ENCODE measurements at places on chromosomes 11 and 22.

- no peak for DNase-seq
Measured at GRCh38 chr11:111416231-111416960, 37.3 kb upstream of the POU2AF1 start.

GRCh38 chr11:12205330-12205729, 94.9 kb downstream of the MICAL2 start:
- no peak for DNase-seq

DNA sequence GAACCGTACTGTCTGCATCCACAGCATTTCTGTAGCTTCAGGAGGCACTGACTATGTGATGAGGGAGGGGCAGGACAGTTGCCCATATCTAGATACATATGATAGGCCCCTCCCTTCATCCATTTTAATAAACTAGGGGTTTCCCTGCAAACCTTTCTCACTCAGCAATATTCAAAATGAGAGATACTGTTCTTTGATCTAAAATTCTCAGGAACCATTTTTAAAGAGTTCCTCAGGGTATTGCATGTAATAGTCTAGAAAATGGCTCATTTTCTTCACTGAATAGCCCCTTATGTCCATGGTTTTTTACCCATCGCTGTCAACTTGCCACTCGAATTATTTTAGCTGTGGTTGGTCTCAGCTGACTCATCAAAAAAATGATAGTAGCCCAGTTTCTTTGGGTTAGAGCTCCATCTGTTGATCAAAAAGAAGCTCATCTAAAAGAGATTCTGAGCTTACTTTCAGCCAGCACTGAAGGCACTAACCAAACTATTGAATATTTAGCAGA, 37.0 kb upstream of the DNAJB7 start:
- DNase-seq: peak; percentile 72

DNA sequence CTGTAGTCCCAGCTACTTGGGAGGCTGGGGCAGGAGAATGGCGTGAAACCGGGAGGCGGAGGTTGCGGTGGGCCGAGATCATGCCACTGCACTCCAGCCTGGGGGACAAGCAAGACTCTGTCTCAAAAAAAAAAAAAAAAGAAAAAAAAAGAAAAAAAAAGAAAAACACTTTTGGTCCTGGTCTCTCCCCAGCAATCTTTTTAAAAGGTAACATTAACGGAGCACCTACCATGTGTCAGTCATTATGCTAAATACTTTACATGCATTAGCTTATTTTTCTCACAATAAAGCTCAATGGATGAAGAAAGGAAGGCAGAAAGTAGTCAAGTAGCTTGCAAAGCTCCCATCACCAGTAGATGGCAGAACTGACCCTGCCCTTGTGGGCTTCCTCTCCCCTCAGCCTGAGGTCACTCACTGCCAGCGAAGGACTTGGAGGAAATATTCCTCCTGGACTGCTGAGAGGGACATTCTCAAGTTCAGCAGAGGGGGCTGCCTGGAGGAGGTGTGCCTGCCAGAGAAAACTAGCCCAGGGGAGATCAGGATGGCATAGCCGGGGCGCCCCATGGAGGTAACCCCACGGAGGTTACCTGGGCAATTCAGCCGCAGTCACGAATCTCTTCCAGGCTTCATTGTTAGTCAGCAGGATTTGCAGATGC, 15.5 kb downstream of the APOL3 start:
- peak; percentile 84 for DNase-seq

DNA sequence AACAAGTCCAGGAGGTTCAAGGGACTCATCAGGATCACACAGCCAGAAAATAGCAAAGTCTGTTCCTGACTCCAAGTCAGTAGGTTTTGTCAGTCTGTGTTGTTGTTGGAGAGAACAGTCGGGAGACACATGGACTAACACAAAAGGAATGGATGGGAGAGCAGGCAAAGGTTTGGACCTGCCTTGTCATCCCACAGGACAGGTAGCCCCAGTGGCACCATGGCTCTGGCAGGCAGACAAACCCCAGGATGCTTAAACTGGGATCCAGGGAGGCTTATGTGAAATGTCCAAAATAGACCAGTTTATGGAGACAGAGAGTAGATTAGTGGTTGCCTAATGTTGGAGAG, 201.6 kb upstream of the NAV2 start:
- DNase-seq: peak; percentile 2

DNA sequence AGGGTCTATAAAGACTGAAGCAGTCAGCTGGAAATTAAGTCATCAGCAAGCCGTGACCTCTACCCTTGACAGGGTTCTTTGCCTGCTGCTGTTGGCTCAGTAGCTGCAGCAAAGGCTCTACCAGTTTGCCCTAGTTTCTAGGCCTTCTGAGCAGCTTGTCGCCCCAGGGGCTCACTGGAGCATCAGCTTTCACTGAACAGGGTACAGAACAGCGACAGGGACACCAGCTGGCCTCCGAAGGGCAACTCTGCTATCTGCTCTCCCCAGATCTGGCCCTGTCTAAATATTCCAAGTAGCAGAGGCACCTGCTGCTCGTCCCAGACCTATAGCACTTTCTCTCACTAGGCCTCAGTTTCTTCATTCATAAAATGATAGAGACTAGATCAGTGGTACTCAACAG, 42.4 kb downstream of the SMCO4 start:
- DNase-seq: no peak

GRCh38 chr11:43810929-43811596, 69.6 kb upstream of the ALKBH3 start:
- no peak for DNase-seq

DNA sequence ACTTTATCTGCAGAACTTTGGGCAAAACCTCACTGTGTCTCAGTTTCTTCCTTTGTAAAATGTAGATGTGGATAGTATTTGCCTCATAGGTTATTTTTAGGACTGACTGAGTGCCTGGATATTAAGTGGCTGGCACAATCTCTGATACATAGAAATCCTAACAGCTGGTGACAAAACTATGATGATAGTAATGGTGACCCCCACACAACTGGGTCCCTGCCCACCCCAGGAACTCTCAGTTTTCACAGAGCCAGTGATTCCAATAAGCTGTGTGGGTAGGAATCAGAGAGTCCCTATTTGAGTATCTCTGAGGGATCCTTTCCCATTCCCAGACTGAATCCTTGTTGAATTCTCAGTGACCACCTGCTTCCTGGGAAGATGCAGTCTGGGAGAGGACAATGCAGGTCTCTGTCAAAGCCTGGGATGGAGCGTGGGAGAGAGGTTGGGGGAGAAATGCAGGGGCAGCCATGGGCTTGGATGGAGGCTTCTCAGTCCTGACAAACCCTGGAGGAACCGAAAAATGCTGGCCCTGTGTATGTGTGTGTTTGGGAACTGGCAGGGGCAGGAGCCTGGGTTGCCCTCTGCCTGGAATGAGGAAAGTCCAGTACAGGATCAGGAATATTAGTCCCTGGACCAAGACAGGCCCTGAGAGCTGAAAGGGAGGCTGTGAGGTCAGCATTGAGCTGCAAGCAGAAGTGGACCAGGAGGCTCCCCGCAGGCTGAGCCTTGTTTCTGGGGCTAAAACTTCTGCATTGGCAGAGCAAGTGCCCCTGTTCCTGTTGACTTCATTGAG, 6.1 kb upstream of the P2RY6 start:
- DNase-seq: no peak

DNA sequence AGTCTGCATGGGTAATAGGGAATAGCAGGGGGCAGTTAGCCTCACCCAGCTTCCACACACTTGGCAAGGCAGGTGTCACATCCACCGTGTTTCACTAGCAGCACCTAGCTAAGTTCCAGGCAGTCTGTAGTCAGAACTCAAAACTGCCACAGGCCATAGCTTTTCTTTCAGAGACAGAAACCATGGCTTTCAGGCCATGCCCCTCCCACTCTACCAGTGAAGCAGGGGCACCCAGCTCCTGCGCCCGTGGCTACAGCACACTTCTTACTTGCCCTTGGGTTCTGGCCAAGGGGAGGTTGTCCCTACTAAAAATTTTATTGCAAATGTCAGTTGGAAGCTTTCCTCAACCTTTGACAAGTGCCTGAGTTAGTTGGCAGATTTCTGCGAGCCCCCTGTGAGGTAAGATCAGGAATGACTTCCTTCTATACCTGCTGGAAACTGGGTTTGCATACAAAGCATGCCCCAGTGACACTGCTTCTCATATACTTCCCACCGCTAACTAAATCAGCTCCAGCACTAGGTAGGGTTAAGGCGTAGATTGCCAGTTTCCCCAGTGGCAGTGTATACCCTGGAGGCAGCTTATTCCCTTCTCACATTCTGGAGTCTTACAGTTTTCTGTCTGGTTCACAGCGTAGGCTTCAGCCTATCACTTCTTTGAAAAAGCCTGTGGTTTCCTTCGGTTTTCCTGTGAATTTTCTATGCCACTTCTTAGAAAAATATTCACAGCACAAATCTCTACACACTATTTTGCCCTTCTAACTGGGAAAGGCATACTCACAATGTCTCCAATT, 139.0 kb upstream of the LUZP2 start:
- DNase-seq: no peak

DNA sequence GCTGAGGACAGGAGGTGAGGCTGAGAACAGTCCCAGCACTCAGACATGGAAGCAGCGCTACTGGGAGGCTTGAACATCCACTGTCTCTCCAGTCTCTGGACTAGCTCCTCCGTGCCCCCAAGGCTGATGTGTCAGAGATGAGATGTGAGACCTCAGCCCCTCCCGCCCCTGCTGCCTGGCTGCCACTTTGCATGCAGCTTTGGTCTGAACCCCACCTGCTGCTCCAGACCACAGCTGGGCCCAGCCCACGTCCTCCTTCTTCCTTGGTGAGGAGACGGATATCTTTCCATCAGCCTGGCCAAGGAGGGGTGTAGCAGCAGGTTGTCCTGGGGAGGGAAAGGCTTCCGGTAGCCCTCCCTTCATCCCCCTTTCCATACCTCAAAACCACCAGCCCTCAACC, 148.0 kb upstream of the B3GAT1 start:
- DNase-seq: no peak

GRCh38 chr11:16127732-16128131, 228.6 kb downstream of the SOX6 start:
- DNase-seq: no peak

DNA sequence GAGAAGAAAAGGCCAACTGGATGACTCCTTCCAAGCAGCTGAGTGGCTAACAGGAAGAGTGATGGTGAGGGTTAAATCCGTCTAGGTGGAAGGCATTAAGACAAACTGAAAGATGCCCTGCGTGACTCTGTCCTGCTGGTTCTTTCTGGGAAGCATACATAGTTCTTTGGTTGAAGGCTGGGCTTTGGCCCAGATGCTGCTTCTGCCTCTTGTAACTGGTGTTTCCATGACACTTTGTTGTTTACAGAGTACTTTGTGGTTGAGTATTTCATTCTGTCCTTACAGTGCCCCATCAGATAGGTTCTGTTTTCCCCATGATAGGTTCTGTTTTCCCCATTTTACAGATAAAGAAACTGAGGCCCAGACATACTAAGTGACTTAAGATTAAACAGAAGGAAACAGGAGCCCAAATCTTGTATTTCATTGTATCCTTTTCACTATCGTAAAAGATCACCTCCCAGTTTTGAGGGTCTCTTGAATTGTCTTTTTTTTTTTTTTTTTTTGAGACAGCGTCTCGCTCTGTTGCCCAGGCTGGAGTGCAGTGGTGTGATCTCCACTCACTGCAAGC, 124.3 kb upstream of the RASSF10 start:
- DNase-seq: no peak

GRCh38 chr11:130499828-130500227, 51.4 kb downstream of the ADAMTS15 start:
- DNase-seq: no peak

- no peak for DNase-seq
Measured at GRCh38 chr11:17672469-17672868, 46.9 kb upstream of the MYOD1 start.

DNA sequence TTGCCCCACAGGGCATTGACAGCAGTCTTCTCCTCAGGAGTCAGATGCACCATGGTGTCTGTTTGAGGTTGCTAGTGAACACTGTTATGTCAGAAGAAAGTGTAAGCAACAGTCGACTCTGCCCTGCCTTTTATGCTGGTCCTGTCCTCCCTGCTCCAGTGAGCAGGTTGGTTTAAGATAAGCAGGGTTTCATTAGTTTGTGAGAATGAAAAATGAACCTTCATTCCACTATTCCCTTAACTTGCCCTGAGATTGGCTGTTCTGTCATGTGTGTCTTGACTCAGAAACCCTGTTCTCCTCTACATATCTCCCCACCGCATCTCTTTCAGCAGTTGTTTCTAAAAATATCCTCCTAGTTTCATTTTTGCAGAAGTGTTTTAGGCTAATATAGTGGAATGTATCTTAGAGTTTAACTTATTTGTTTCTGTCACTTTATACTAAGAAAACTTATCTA, at the start of gene HBD:
Gene HBD, minus strand, starts transcription at position 103 of the 454 bp plus-strand sequence. Its CDS starts 50 bp downstream, at position 53.
- no peak for DNase-seq

GRCh38 chr11:79393362-79394043, 47.3 kb downstream of the TENM4 start:
- DNase-seq: no peak

GRCh38 chr11:81030186-81030585, 1589.4 kb upstream of the TENM4 start:
- DNase-seq: no peak

GRCh38 chr22:26394777-26395176, 34.3 kb upstream of the ASPHD2 start:
- peak; percentile 12 for DNase-seq

DNA sequence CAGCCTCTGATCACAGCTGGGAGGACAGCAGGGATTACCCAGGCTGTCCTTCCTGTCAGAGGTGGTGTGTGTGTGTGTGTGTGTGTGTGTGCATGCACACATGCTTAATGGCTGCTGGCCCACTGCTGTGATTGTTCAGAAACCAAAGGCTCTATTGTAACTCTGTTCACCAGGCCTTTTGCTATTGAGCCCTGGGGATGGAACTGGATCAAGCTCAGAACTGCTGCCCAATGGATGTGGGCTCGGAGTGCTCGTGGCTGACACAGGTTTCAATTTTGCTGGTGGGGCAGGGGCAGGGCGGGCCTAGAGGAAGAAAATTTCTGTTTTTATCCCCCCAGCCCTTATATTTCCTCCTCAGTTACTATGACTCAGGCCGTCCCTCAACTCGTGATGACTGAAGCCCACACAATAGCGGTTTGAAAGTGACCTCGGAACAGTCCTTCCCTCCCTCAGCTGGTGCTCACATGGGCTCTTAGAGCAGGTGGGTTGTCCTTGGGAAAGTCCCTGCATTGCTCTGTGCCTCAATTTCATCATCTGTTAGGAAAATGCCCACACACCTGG, 359.3 kb downstream of the TENM4 start:
- peak; percentile 59 for DNase-seq

GRCh38 chr11:67613960-67614715, 7.4 kb downstream of the NDUFV1 start:
- DNase-seq: peak; percentile 66

GRCh38 chr11:26987272-26987671, 6.6 kb upstream of the FIBIN start:
- DNase-seq: no peak

- no peak for DNase-seq
Measured at GRCh38 chr22:47604563-47604962, 842.1 kb downstream of the TBC1D22A start.

GRCh38 chr11:125080531-125080911, 17.4 kb downstream of the SLC37A2 start:
- DNase-seq: no peak

- DNase-seq: no peak
Measured at GRCh38 chr11:45935349-45936064, 13.1 kb downstream of the LARGE2 start.

DNA sequence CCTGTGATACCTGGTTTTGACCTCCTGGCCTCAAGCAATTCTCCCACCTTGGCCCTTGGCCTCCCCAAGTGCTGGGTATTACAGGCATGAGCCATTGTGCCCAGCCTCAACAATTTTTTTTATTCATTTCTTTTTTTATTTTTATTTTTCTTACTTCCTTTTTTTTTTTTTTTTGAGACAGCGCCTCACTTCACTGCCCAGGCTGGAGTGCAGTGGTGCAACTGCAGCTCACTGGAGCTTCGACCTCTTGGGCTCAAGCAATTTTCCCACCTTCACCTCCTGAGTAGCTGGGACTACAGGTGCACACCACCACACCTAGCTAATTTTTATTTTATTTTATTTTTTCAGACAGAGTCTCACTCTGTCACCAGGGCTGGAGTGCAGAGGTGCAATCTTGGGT, 25.5 kb upstream of the CECR2 start:
- no peak for DNase-seq
